Endodermal cell (in vitro differentiated cells): ENCODE measurements at places on chromosomes 1 and 21. TPM values are rescaled to one million over a fixed set of nuclear protein-coding genes. Genes with fewer than 3 reads are reported as not detected.

DNA sequence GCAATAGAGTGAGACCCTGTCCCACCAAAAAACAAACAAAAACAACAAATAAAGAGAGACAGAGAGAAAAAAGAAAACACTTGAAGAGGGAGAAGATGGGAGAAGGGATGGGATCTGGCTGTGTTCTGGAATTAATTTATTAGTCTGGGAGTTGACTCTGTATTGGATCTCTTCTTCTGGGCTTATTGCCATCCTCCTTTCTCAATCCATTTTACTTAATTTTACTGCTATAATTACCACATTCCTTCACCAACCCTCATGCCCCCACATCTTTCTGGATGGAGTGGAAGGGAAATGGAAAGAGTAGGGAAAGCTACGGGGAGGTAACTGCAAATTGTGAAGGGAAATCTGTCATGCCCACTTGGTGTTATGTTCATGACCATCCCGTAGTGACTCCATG lies 42.9 kb downstream of the FMN2 start:
- no peak for DNase-seq

GRCh38 chr1:119448127-119448511 lies 33.2 kb downstream of the HSD3B2 start:
- peak; percentile 79 for DNase-seq

GRCh38 chr1:11352816-11353799 lies 80.1 kb downstream of the UBIAD1 start:
- DNase-seq, result no peak

DNA sequence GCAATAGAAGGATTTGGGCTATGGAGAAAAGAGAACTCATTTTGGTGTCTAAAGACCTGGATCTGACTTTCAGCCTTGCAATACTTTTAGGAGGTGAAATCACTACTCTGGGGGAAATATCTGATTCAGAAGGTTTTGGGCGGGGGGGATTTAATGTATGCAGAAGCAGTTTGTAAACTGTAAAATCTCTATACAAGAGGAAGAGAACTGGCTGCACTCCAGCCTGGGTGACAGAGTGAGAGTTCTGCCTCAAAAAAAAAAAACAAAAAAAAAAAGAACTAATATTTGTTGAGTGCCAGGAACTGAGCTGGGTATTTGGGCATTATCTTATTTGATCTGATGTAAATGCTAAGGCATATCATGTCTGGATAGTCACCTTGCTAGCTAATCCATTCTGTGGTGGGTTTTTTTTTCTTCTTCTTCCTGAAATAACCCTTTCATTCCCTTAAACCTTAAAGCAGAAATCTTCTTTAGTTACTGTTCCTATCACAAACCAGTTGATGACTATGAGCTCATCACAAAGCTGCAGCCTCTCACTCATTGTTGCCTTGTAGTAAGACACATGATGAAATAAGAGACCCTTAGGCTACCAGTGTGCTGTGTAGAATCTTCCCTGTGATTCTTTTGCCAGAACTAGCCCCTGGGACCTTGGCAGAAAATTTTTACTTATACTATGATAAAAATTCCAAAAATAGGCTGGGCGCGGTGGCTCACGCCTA lies 35.6 kb upstream of the SLC16A1 start:
- DNase-seq, result no peak

- DNase-seq, result no peak
These were observed 18.8 kb downstream of the AVPR1B start for GRCh38 chr1:206098242-206098919.

DNA sequence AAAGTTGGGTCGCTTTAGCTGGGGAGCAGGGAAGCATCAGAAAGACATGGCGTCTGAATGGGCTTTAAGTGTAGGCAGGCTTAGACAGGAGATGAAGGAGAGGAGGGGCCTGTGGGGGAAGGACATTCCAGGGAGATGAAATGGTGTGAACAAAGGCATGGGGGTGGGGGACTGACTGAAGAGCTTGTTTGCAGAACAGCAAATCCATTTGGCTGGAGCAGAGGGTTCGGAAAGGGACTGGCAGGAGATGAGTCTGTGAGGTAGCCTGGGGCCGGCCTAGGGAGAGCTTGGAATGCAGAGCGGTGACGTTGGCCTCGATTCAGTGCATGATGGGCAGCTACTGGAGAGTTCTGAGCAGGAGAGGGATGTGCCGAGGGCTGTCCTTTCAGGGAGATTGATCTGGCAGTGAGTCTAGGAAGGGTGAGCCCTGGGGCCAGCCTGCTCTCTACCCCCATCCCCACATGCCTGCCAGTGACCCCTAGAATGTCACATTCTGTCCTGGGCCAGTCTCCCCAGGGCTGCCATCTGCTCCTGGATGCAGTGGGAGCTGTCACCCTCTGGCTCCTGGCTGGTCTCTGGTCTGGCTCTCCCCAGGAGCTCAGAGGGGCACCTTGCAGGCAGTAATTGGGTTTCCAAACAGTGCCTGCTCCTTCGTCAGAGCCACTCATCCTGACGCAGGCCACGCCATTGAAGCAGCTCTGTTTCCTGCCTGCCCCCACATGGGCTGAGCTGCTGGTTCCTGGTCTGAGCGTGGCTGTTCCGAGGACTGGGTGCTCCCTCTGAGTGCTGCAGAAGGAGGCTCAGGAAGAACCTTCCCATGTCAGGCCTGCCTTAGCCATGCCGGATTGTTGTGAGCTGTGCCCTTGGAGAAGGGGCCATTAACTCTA lies 22.3 kb upstream of the TMEM222 start:
- DNase-seq, result peak; percentile 94

DNA sequence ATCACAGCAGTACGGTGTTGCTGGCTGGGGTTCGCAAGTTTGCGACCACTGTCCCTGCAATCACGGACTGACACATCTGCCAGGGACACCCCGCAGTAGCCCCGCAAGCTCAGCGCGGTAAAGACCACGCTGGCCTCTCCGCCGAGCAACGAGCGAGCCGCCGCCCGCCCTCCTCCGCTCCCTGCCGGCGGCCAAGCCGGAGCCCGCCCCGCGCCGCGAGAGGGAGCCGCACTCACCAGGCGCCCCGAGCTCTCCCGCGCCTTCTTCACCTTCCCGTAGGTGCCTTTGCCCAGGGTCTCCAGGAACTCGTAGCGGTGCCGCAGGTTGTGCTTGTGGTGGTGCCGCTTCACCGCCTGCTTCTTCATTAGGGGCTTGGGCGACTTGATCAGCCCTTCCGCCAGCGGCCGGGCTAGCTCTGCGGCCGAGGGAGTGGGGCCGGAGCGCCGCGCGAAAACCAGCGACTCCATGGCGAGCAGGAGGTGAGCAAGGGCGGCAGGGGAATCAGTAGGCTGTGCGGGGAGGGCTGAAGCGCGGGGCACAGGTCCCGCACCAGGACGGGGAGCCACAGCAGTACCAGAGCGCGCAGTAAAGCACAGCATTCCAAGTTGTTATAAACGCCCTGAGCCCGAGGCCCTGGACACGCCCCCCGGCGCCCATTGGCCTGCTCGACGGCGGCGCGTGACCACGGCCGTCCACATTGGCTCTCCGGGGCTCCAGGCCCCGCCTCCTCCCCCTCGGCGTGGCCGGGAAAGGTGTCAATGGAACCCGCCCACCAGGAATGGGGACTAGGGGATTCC lies at the start of gene NUAK2:
Gene NUAK2, minus strand, starts transcription at position 584 of the 797 bp plus-strand sequence. Its CDS starts 117 bp downstream, at position 467.
- DNase-seq, result peak; percentile 99

- DNase-seq, result no peak
These were observed 64.9 kb upstream of the ARTN start for GRCh38 chr1:43868741-43869067.

HORMAD1 gene
- not detected in 3 replicates for total RNA-seq

TLR5 gene
- 0.45 TPM in 1 of 2 replicates, not detected in the other for total RNA-seq

HMCN1 gene
- 6.5 and 7.6 TPM in 2 replicates for total RNA-seq
